ENCODE measurements at places on chromosomes 4 and X.
A peak's percentile ranks its signal among the peaks of the same experiment; 100 is the strongest.

- no peak for DNase-seq
These were observed 291.9 kb downstream of the NAF1 start for GRCh38 chr4:162874748-162875147.

DNA sequence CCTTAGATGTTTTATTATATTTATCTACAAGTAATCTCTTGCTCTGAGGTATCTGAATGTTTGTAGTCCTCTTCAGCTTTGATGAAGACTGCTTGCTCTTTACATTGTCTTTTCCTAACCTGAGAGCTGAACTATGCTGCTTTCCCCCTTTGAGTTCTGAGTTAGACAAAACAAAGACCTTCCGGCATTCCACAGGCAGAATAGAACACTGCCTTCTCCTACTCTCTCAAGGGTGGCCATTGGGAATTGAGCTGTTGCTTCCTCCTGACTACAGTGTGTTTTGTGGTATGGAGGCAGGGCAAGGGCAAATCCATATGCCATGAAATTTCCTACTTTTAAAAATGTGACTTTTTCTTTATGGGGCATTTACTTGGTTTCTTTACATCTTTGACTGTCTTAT, 841.0 kb downstream of the FAM133A start:
- no peak for DNase-seq

GRCh38 chr4:168537571-168537970, 40.7 kb downstream of the PALLD start:
- no peak for DNase-seq

GRCh38 chrX:9622128-9622527, 143.5 kb downstream of the GPR143 start:
- no peak for DNase-seq

DNA sequence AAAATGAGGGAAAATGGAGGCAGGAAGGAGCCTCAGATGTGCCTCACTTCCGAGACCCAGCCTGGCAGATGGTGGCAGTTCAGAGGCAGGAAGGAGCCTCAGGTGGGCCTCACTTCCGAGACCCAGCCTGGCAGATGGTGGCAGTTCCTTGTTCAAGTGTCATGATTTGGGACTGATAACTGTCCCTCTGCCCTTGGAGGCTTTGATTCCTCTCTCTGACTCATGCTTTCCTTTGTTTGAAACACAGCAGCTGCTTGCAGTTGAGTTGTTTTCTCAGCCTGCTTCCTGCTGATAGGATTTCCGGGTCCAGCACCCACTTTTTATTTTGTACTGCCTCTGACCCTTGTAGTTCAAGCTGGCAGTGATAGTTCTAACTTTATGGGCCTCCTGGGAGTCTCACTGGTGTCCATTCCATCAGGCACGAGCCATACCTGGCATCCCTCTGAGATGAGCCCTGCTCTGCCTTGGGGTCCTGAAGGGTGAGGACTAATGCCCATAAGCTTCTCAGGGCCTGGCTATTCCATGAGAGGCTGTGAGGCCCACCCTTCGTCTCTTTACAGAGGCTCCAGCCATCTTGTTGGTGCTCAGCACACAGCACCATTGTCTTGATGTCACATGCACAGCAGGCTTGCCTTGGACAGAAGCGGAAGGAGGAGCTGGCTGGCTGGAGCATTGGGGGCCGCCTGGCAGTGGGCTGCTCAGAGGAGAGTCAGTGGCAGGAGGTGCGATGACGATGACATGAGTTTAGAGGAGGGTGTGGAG, 13.0 kb downstream of the RGS12 start:
- peak; percentile 70 for DNase-seq

DNA sequence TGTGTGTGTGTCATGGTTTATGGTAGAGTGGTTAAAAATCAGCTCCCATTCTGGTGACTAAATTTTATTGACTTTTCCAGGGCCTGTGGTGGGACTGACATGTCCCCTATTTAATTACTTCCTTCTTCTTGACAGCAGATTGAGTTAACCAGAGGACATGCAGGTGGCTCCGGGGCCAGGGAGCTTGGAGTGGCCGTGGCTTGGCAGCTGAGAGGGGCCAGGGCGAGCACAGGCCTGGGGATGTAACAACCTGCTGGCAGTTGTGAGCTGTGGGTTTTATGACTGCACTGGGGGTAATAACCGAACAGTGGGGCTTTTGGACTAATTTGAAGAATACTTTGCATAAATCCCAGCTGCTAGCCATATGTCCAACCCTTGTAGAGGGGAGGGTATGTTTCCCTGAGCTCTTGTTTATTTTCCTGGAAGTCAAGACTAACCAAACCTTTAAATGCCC, 186.0 kb downstream of the MID1IP1 start:
- no peak for DNase-seq

GRCh38 chr4:186240848-186241491, 13.7 kb downstream of the KLKB1 start:
- DNase-seq = no peak

DNA sequence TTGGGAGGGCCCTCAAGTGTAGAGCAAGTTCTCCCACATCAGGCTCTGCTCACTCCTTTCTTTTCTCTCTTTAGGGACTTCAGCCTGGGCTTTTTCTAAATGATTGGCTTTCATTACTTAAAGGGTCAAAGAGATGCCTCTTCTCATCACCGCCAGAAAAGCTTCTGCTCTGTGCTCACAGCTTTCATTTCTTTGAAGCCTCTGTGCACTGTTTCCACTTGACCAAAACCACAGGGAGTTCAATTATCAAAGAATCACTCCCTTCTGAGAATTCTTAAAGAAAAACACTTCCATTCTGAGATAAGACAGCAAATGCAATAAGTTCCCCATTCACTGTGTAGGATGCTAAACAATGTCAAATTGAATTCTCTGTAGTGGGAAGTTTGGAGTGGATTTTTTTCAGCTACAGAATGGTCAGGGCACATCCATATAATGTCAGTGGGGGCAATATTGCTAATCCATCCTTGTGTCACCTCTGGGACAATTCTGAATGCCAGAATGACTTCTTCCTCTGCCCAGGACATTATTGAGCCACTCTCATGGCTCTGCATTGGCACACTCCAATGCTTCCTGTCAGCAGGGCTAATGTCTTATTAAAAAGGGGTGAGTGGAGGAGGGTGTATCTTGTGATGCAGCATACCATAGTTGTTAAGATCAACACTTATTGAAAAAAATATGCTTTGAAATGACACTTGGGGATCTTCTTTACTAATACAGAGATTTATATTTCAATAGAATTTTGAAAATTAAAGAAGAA, 217.6 kb downstream of the SNCA start:
- DNase-seq = no peak

- peak; percentile 63 for DNase-seq
These were observed at the start of gene TCEAL4 for GRCh38 chrX:103585411-103586313. Gene TCEAL4 (plus strand): TSS chrX:103585515. CDS start chrX:103586676, 1,161 bp downstream.

DNA sequence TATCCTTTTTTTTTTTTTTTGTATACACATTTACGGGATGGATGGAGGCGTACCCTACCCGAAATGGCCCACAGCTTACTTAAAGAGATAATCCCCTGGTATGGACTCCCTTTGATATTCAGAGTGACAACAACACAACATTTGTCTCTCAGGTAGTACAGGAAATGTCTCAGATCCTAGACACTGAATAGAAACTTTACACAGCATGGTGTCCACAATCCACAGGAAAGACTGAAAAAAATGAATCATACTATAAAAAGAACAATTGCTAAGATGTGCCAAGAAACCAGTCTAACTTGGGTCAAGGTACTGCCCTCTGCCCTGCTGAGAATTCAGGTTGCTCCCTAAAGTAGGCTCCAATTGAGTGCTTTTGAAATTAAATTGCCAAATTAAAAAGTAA, 100.8 kb upstream of the LANCL3 start:
- DNase-seq = no peak

DNA sequence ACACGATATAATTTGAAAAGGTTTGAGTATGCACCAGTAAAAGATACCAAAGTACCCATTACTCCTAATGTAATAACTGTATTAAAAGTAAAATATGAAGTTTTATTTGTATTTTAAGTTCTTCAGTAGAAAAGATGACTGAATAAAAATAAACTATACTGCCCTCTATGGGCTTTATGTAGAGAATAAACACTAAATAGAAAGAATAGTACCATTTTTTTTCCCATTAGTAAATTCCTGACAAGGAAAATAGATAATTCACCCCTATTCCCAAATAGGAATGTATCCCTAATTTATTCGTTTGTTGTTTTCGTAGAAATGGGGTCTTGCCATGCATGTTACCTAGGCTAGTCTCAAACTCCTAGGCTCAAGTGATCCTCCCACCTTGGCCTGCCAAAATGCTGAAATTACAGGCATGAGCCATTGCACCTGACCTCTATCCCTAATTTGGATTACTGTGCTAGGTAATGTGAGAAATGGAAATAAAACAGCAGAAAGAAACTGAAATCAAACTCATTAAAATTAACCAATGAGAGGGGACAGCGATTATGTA, 73.6 kb upstream of the COX18 start:
- no peak for DNase-seq

DNA sequence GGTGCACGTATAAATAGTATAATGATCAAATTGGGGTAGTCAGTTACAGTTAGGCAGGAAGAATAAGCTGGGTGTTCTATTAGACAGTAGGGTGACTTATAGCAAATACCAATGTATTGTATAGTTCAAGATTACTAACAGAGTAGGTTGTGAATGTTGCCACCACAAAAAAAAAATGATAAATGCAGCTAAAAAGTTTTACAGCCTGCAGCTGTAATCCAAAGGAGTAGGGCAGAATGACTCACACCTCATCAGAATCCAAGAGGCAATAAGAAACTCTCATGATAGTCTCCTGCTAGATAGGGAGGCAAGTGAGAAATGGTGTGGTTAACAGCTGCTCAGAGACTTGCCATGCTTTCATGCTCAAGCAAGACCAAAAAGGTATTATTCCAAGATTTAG, 19.6 kb upstream of the TCEAL4 start:
- DNase-seq = no peak

DNA sequence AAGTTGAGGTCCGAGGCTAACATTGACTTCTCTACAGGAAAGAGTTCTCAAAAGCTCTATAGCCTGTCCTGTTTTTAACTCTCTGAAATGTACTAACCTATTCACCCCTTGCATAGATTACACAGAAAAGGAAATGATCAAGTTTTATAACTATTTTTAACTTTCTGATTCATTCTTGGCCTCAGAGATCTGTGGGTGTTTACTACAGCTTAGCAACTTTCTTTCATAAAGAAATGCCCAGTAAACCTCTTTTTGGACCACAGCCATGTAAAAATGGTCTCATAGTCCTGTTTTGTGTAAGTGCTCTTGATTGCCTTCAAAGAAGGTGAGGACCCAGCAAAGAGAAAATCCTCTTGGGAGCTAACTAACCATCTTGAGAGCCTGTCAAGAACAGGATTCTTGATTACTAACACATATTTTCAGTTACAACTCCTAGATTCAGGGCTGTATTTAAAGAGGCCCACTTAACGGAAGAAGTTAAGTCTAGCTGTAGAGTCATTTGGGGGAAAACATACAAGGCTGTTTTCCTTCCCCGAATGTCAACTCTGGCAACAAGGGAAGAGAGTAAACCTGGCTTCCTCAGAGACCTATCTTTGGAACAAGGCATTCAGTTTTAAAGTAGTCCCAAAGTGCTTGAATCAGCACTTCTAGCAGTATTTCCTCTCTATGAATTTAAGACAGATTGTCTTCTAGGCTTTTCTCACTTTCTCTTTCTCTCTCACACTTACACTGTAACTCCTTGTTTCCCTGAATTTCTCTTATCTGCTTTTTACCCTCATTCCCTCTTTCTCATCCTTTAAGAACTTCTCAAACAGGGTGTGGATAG, 78.2 kb downstream of the IL21 start:
- DNase-seq = no peak

- no peak for DNase-seq
These were observed 104.9 kb upstream of the DHX15 start for GRCh38 chr4:24689212-24689611.

GRCh38 chr4:32117693-32118092, 1397.5 kb downstream of the PCDH7 start:
- DNase-seq = no peak

GRCh38 chr4:90444904-90445303, 317.7 kb downstream of the CCSER1 start:
- no peak for DNase-seq

DNA sequence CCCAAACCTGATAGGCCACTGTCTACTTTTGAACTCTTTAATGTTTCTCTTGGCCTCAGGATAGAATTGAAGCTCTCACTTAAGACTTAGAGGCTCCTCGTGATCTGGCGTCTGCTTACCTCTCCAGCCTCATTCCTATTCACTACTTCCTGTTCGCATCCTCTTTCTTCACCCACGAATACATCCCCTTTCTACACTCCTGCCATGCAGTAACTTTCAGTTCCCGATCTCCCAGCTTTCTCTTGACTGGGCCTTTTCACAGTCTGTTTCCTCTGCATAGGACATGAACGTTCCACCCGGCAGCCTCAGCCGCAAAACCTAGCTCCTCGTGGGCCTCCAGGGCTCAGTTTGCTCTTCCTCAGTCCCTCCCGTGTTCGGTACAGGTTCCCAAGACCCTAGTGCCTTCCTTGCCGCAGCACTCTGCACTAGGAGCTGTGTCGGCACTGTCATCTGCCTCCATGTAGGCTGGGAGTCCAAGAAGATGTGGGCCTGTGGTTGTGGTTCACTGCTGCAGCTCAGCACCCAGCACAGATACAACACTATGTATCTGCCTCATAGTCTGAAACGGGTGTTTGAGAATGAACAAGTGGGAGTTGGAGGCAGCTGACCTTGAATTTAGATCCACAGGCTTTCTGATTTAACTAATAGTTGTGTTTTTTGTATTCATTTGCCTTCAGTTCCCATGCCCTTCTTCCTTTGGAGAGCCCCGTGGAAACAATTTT, 15.8 kb downstream of the RPL39 start:
- no peak for DNase-seq

DNA sequence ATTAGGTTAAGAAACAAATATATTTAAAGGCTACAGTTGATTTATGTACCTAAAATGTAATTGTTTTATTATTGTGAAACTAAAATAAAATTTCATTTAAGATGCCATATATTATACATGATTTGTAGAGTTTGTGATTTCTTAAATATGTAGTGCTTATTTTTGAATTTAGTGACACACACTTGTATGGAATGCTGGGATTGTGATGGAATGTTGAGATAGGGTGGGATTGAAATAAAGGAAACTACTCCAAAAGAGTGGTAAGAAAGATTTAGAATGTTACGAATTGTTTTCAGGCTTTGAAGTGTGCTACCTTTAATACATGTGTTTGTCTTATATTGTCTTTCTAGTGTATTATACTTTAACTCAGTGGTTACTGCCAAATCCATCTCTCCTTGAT, 330.3 kb upstream of the PITX2 start:
- no peak for DNase-seq

- no peak for DNase-seq
These were observed 10.7 kb downstream of the PPARGC1A start for GRCh38 chr4:23878912-23879732.

Measured in globus pallidus (tissue), 1 donor.